ENCODE measurements at places on chromosomes 2 and 18. TPM values are rescaled to one million over a fixed set of nuclear protein-coding genes. Genes with fewer than 3 reads are reported as not detected.

RIOK3 gene
- total RNA-seq: 72.6 TPM

SH3BP4 gene
- total RNA-seq: not detected

DNAJC5G gene
- not detected for total RNA-seq

OSR1 gene
- total RNA-seq: not detected

ETAA1 gene
- 13.0 TPM for total RNA-seq
